ENCODE measurements at places on chromosomes 7 and 10.

GRCh38 chr7:79037001-79037400 lies 416.5 kb downstream of the MAGI2 start:
- DNase-seq: no peak

DNA sequence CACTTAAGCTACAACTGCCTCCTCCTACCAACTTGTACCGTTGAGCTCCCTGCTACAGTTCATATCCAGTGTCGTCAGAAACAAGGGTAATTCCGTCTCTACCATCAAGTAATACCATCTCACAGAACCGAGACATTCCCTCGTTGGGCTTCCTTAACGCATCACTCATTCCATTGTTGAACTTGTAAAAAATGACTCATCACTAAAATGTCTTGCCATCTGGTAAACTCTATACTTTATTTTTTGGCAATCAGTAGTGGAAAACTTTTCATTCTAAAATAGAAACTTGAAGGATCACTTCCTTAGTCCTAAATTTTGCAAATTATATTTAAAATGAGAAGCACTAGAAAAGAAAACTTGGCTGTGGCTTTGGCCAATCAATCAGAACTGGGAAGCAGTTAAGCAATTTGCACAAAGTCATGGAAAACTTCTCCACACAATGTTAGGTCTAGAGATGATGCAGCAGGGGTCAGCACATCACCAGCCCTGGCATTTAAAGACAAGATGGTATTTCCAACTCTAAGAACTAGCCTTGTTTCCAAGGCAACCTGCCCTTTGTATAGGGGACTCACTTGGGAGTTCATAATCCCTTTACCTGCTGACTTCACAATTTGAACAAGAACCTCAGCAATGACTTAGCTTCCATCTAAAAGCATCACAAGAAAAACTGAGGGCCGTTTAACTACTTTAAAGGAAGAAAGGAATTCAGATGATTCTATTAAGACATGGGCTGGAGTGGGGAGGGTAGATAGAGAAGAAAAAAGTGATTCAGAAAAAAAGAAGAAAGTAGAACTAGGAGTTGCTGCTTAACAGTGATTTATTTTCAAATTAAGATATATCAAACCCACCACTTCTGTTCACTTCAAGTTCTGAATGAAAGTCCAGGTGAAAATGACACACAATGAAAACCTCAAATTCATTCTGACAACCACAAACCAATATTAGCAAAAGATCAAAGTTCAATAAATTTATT lies 288.1 kb downstream of the PARD3 start:
- DNase-seq: peak; percentile 83

DNA sequence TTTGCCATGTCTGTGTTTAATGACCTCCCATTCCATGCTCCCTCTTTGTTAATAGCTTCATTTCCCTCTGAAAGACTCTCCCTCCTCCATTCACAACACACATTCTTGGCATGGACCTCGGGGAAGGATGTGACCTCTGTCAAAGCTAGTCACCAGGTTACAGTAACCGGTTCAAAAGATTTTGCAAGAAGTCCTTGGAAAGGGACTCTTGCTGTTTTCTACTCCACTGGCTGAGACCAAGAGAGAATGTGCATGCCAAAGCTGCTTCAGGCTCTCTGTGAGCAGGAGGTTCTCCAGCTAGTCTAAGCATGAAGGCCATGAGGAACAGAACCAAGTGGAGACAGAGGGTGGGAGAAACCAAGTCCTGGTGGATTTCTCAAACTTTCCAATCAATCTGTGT lies 732.6 kb downstream of the CCSER2 start:
- no peak for DNase-seq

GRCh38 chr10:78808286-78808685 lies 260.5 kb upstream of the ZMIZ1 start:
- no peak for DNase-seq

GRCh38 chr10:43215758-43216455 lies 51.0 kb downstream of the RASGEF1A start:
- no peak for DNase-seq

- DNase-seq: no peak
Observed at GRCh38 chr7:17545348-17545747, 246.9 kb downstream of the AHR start.
